A549 treated with RU486 at 1 μM for 4 hours (cell line): ENCODE measurements at places on chromosomes 3 and 15. TPM values are rescaled to one million over a fixed set of nuclear protein-coding genes. Genes with fewer than 3 reads are reported as not detected.

Gene SLC9C1
- not detected in 5 replicates for total RNA-seq

Gene STRA6
- total RNA-seq: 41.7 to 72.7 TPM (median 62.4 TPM) in 5 replicates

Gene ASB14
- total RNA-seq: not detected in 5 replicates

Gene RARB
- total RNA-seq: 4.6 to 12.4 TPM (median 9.1 TPM) in 5 replicates

Gene GOLGA6A
- 0.07 to 0.13 TPM (median 0.08 TPM) in 4 of 5 replicates, not detected in the other for total RNA-seq

Gene IL17RD
- 0.70 to 1.3 TPM (median 0.90 TPM) in 5 replicates for total RNA-seq

Gene ITIH1
- total RNA-seq: not detected in 5 replicates
